Osteocyte (in vitro differentiated cells): ENCODE measurements at places on chromosomes 1 and 21. TPM values are rescaled to one million over a fixed set of nuclear protein-coding genes. Genes with fewer than 3 reads are reported as not detected.

DNA sequence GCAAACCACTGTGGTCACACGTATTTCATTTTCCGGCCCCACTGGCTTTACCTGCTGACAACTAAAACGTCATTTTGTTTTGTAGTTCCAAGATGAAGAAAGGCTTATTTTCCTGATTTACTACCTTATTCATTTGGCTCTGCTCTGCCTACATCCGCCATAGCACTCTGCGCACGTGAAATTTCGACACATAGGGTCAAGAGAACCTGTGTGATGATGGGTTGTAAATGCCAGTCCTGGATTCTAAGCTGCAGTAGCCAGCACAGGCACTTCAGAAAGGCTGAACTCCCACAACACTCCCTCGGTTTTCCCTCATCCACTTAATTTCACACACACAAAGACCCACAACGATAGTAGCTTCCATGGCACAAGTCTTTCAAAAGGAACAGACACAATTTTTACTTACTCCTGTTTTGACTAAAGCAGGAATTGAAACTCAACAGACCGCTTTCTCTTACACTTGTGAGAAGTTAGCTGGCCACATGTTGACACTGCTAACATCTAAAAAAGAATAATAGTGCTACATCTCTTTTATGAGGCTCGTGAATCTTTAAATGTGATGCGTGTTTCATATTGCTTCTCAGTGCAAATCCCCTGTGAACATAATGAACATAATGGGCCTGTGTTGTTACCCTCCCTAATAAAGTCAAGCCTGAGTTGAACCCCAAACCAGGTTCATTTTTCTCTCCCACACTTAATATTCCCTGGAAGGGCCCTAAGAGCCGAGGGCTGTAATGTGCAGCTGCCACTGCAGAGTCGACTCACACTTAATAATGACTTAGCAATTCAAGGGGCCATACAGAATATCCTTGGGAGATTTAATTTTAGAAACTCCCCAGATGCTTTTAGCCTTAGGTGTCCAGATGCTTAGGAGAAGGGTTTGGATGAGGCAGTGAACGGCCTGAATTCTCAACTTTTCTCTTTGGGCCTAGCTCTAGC is 1.5 kb upstream of the RUNX1 start:
- no peaks in the 10 kb centered on the region for H3K36me3 ChIP-seq
- H3K27ac ChIP-seq = peak overlapping the region; percentile 56
- H3K4me3 ChIP-seq = no peak overlapping the region

RRP15 gene
- total RNA-seq = 18.8 and 20.3 TPM in 2 replicates

DNA sequence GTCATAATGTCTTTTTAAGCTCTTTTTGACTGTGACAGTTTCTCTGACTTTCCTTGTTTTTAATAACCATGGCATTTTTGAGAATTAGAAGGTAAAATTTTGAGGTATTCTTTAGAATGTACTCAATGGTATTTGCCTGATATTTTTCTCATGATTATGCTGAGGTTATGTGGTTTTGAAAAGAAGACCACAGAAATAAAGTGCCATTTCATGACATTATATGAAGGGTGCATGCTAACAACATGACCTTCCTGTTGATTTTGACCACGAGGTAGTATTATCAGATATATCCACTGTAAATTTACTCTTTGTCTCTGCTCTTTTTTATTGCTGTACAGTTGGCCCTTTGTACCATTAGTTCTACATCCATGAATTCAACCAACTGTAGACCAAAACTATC is 1418.5 kb downstream of the PLA2G4A start:
- H3K4me1 ChIP-seq = peaks cover 5% of the 10 kb centered on the region
- no peaks in the 10 kb centered on the region for H3K36me3 ChIP-seq
- no peak overlapping the region for H3K27ac ChIP-seq

GRCh38 chr1:15765495-15766194 is 7.0 kb downstream of the FBLIM1 start:
- H3K27ac ChIP-seq = peak overlapping the region; percentile 23
- H3K27me3 ChIP-seq = no peaks in the 10 kb centered on the region
- DNase-seq = no peak
- H3K4me1 ChIP-seq = peaks cover 27% of the 10 kb centered on the region
- H3K4me3 ChIP-seq = no peak overlapping the region

HIVEP3 gene
- 0.78 and 0.97 TPM in 2 replicates for total RNA-seq

GRCh38 chr1:150061632-150062101 is 5.9 kb upstream of the VPS45 start:
- H3K27me3 ChIP-seq = no peaks in the 10 kb centered on the region
- no peak overlapping the region for H3K27ac ChIP-seq
- no peak overlapping the region for H3K4me3 ChIP-seq
- H3K36me3 ChIP-seq = no peaks in the 10 kb centered on the region
- H3K4me1 ChIP-seq = peaks cover 7% of the 10 kb centered on the region

DNA sequence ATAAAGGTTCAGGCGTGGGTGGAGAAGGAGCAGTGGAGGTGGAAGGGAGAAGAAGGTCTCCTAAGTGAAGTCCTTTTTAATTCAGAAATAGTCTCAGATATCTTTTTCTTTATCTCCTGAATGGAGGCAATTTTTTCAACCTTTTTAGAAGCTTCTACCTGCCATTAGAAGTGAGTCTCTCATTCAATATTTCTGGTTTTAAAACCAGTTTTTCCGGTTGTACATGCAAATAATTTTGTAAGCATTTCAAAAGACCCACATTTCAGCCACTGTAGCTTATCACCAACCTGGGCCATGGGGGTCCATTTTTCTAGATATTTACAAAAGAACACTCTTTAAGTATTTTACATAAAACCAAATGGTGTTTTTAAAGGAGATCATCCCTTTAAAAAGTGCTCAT is 1280.2 kb downstream of the NCAM2 start:
- no peaks in the 10 kb centered on the region for H3K27me3 ChIP-seq
- peaks cover 6% of the 10 kb centered on the region for H3K4me1 ChIP-seq
- H3K36me3 ChIP-seq = no peaks in the 10 kb centered on the region

GRCh38 chr1:234845097-234845660 is 235.2 kb upstream of the IRF2BP2 start:
- H3K4me3 ChIP-seq = no peak overlapping the region
- peak overlapping the region; percentile 92 for H3K27ac ChIP-seq
- DNase-seq = no peak
- H3K27me3 ChIP-seq = no peaks in the 10 kb centered on the region
- H3K4me1 ChIP-seq = peaks cover 61% of the 10 kb centered on the region
- peaks cover 3% of the 10 kb centered on the region for H3K36me3 ChIP-seq

DNA sequence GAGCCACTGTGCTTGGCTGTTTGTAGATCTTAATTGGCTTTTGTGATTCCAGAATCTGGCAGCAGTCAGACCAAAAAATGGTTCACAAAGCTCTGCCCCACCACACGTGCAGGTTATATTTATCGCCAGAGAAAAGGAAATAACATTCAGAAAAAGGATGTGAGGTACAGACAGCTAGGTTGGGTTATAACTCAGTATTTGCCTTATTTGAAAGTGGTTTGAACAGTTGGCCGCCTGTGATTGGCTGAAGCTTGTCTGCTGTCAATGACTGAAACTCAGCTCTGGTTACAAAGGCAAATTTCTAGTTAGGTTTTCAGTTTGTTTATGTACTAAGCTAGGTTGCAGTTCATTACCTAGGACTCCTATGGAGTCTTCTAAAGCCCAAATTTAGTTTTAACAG is 9.6 kb downstream of the SH3BGR start:
- no peak overlapping the region for H3K27ac ChIP-seq
- no peak for DNase-seq
- H3K36me3 ChIP-seq = no peaks in the 10 kb centered on the region
- no peaks in the 10 kb centered on the region for H3K4me1 ChIP-seq
- no peak overlapping the region for H3K4me3 ChIP-seq

DNA sequence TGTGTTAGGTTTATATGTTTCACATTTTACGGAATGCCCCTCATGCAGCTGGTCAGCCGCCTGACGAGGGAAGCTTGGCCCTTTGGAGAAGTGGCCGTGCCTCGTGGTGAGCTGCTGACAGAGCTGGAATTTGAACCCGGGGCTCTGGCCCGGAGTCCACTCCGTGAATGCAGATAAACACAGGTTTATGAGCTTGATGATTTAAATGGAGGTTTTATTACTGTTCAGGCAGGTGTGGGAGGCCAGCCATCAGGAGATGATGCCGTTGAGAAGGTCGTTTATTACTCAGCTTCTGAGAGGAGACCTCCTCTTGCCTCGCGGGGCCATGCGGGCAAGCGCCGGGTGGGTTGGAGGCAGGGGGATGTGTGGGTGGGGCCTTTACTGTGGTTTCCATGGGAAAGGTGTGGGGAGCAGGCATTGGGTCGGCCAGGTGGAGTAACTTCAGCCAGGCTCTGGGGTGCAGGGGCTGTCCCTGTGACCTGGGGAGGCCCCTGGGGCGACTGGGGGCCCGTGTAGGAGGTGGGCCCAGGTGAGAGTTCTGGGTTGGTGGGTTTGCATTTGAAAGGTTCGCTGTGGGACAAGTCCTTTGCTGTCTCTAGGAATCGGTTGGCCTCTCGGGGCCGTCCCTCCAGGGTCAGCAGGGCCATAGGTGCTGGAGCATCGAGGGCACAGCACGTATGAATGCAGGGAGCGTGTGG is 22.0 kb downstream of the PRKCZ start:
- peaks cover 17% of the 10 kb centered on the region for H3K27me3 ChIP-seq
- no peak for DNase-seq
- no peaks in the 10 kb centered on the region for H3K36me3 ChIP-seq
- H3K4me3 ChIP-seq = no peak overlapping the region
- no peak overlapping the region for H3K27ac ChIP-seq

ZNF648 gene
- total RNA-seq = not detected in 2 replicates

GRCh38 chr1:26269198-26269550 is 10.7 kb upstream of the SH3BGRL3 start:
- no peak overlapping the region for H3K4me3 ChIP-seq
- no peaks in the 10 kb centered on the region for H3K27me3 ChIP-seq
- H3K36me3 ChIP-seq = peaks cover 40% of the 10 kb centered on the region
- DNase-seq = no peak

CGN gene
- 0.99 and 1.7 TPM in 2 replicates for total RNA-seq

LCE1D gene
- not detected in 2 replicates for total RNA-seq

DNA sequence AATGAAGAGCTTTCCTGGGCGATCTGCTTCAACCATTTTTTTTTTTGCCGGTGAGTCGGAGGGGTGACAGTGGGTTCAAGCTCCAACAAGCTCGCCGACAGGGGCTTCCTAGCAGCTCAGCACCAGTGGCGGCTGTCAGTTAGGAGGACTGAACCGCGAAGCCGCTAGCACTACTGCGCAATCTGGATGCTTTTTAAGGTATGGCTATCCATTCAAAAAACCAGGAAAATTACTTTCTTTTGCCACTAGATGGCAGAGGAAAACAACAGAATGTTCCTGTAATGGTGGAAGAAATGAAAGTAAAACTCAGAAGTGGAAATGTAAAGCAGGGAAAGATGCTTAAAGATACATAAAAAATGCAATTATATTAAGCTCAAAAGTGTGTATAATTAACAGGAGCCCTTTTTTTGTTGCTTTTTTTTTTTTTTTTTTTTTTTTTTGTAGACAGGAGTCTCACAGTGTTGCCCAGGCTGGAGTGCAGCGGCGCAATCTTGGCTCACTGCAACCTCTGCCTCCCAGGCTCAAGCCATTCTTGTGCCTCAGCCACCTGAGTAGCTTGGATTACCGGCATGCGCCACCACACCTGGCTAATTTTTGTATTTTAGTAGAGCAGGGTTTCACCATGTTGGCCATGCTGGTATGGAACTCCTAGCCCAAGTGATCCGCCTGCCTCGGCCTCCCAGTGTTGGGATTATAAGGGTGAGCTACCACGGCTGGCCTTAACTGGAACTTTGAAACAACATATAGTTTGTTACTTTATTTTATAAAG is 8.5 kb downstream of the KYAT3 start:
- H3K4me1 ChIP-seq = peaks cover 56% of the 10 kb centered on the region
- peak overlapping the region; percentile 42 for H3K4me3 ChIP-seq
- H3K27ac ChIP-seq = peak overlapping the region; percentile 78
- H3K36me3 ChIP-seq = peaks cover 31% of the 10 kb centered on the region

DNA sequence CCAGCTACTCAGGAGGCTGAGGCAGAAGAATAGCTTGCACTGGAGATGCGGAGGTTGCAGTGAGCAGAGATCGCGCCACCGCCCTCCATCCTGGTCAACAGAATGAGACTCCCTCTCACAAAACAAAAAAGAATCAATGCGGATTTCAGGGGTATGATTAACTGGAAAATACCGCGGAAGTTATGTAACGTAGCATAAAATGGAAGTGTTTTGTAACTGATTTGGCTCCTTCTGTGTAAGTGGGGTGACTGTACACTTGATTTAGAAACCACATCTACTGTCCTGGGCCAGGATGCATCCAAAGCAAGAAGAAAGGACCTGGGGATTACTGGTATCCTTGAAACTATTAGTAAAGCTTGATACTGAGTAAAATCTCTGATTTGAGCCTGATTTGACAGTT is 3.1 kb upstream of the VAMP4 start:
- H3K27me3 ChIP-seq = no peaks in the 10 kb centered on the region
- H3K4me3 ChIP-seq = no peak overlapping the region
- DNase-seq = no peak
- no peaks in the 10 kb centered on the region for H3K36me3 ChIP-seq

CFAP141 gene
- not detected in 2 replicates for total RNA-seq

GRCh38 chr1:192904438-192904895 is 95.6 kb downstream of the RGS2 start:
- DNase-seq = no peak
- no peak overlapping the region for H3K27ac ChIP-seq
- H3K4me3 ChIP-seq = no peak overlapping the region
- H3K4me1 ChIP-seq = peaks cover 16% of the 10 kb centered on the region
- H3K27me3 ChIP-seq = peaks cover 2% of the 10 kb centered on the region

GRCh38 chr1:155070158-155070621 is 6.7 kb downstream of the EFNA4 start:
- no peak overlapping the region for H3K27ac ChIP-seq
- DNase-seq = no peak
- H3K27me3 ChIP-seq = peaks cover 11% of the 10 kb centered on the region
- no peaks in the 10 kb centered on the region for H3K36me3 ChIP-seq
- peaks cover 10% of the 10 kb centered on the region for H3K4me1 ChIP-seq

DNA sequence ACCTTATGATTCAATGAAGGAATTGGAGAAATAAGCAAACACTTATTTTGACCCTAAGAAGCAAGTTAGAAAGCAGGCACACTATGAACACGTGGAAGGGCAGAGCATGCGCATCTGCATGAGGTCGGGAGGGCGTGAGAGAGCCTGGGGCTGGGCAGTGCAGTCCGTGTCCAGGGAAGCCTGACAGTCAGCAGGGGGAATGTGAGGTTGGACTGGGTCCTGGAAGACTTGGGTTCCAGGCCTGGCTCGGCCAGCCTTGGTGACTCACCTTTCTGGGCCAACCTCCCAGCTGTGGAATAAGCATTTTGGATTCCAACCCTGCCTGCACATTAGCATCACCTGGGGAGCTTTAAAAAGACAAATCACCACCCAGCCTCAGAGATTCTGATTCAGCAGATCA is 26.6 kb upstream of the LMX1A start:
- DNase-seq = no peak
- no peak overlapping the region for H3K27ac ChIP-seq
- H3K27me3 ChIP-seq = peaks cover 60% of the 10 kb centered on the region
- H3K4me3 ChIP-seq = no peak overlapping the region
- H3K4me1 ChIP-seq = no peaks in the 10 kb centered on the region
- no peaks in the 10 kb centered on the region for H3K36me3 ChIP-seq

PAX7 gene
- not detected in 2 replicates for total RNA-seq

GRCh38 chr1:173249349-173249748 is 42.2 kb upstream of the TNFSF4 start:
- no peaks in the 10 kb centered on the region for H3K36me3 ChIP-seq
- H3K27ac ChIP-seq = no peak overlapping the region
- H3K27me3 ChIP-seq = no peaks in the 10 kb centered on the region
- no peak overlapping the region for H3K4me3 ChIP-seq
- DNase-seq = no peak

GRCh38 chr1:23718482-23718881 is 24.8 kb upstream of the ELOA start:
- DNase-seq = no peak
- H3K4me3 ChIP-seq = no peak overlapping the region
- H3K4me1 ChIP-seq = peaks cover 3% of the 10 kb centered on the region
- peaks cover 3% of the 10 kb centered on the region for H3K36me3 ChIP-seq
- H3K27me3 ChIP-seq = no peaks in the 10 kb centered on the region

- no peaks in the 10 kb centered on the region for H3K36me3 ChIP-seq
- H3K4me3 ChIP-seq = no peak overlapping the region
- no peaks in the 10 kb centered on the region for H3K4me1 ChIP-seq
Observed at GRCh38 chr1:242718967-242719366, 194.5 kb upstream of the PLD5 start.

RHCE gene
- total RNA-seq = 0.40 and 0.71 TPM in 2 replicates
